Stimulated activated CD8-positive, alpha-beta memory T cell treated with anti-CD3 and anti-CD28 coated beads, Interleukin-12 subunit alpha, Interleukin-12 subunit beta, amount 100 ng/mL, for 4 hours (primary cell): ENCODE measurements at places on chromosomes 7 and 10.

- no peak for DNase-seq
Observed at GRCh38 chr7:35849158-35849831, 48.4 kb downstream of the SEPTIN7 start.

- DNase-seq = no peak
Observed at GRCh38 chr10:36141856-36142560, 499.9 kb upstream of the FZD8 start.

DNA sequence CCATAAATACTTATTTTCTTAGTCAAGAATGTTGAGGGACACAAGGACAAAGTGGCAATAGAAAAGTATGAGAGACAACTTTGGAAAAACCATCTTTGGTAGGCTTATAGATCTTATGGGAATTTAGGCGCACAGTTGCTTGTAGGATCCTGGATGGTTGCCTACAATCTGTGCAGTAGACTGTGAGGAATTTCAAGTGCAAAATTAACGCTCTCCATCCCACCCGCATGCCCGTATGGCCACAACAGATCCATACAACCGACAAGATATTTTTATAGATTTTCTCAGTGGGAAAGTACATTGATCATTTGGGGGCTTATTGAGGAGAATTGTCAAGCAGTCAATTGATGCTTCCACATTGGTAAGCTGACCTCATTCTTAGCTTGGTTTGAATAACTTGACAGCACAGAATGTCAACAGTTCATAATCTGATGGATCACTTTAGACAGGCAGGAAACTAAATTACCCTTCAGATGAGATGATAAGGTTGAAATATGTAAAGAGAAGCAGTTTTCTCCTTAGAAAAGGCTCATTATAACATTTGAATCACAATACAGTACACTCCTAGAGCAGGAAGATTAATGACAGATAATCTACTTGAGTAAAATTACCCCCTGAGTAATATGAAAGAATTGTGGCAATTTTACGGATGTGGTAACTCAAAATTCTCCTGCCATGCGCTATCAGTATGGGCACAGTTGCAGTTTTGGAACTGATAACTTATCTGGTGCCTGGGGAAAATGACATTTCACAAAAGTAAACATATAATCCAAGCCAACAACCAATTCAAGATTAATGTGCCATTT is 479.7 kb downstream of the KIF20B start:
- DNase-seq = no peak

GRCh38 chr7:141416650-141417270 is 134.4 kb upstream of the AGK start:
- no peak for DNase-seq

GRCh38 chr10:116699471-116700150 is 42.8 kb downstream of the HSPA12A start:
- DNase-seq = no peak

GRCh38 chr7:38781991-38782390 is 127.0 kb downstream of the VPS41 start:
- DNase-seq = no peak

GRCh38 chr7:128201067-128201689 is 39.9 kb upstream of the LEP start:
- no peak for DNase-seq

GRCh38 chr7:12809476-12809875 is 122.0 kb downstream of the ARL4A start:
- no peak for DNase-seq

- DNase-seq = no peak
Observed at GRCh38 chr10:95350830-95351228, 60.0 kb upstream of the PDLIM1 start.
